Stimulated activated CD8-positive, alpha-beta memory T cell treated with anti-CD3 and anti-CD28 coated beads, Interleukin-4, amount 100 ng/mL, for 4 hours (primary cell): ENCODE measurements at places on chromosomes 12 and 14.

DNA sequence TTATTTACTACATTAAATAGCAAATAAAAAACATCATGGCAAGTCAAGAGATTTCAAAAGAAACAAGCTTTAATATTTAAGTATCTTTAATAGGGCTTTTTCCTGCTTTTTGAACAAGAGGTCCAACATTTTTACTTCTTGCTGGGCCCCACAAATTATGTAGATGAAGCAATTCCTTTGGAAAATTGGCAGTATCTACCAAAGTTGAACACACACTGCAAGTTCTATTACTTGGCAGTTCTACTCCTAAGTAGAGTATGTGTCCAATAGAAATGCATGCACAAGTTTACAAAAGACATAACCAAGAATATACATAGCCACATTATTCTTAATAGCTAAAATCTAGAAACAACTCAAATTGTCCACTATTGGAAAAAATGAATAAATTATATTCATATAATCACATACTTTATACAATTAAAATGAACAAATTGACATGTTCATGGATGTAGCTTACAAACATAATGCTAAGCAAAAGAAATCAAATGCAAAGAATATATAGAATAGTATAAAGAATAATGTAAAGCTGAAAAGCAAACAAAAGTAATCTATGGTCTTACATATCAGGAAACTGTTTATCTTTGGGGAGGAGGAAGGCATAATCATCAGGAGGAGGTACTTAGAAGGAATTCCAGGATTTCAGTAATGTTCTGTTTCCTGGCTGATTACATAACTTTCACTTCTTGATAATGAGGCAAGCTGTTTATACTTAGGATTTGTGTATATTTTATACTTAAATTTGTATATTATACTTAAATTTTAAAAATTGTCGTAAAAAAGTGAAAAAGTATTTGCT, 6.5 kb upstream of the TMBIM4 start:
- DNase-seq, result no peak

DNA sequence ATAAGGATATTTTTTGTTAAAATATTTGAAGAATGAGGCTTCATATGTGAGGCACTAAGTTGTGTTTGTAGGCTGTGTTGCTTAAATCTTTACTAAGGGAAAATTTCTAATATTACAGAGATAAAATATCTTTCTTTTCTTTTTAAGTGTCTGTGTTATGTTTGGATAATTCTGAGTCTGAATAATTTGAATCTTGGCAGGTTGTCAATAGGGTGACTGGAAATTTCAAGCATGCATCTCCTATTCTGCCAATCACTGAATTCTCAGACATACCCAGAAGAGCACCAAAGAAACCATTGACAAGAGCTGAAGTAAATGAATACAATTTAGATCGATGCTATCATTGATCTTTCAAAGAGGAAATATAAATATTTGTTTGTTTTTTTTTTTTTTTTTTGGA, 29.4 kb downstream of the TMPO start:
- no peak for DNase-seq

- DNase-seq, result no peak
Observed at GRCh38 chr12:87529413-87529812, 499.8 kb downstream of the C12orf50 start.

DNA sequence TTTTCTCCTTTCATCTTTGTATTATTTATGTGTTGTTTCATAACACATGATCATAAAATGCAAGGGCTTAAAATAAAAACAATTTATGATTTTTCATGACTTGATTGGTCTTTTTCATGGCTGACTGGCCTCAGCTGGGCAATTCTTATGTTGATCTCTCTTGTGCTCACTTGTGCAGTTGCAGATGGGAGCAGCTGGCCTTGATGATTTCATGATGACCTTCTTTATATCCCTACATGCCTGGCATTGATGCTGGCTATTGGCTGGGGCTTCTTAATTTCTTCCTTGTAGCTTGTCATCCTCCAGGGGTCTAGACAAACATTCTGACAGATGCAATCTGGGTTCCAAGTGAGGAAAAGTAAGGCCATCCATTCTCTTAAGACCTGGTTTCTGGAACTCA, 1832.8 kb upstream of the FLRT2 start:
- DNase-seq, result no peak

GRCh38 chr12:116113398-116114130, 163.9 kb downstream of the MED13L start:
- DNase-seq, result no peak

GRCh38 chr14:61262082-61262481, 19.1 kb downstream of the TMEM30B start:
- DNase-seq, result no peak
